T-cell (primary cell): ENCODE measurements at places on chromosomes 2 and 18. TPM values are rescaled to one million over a fixed set of nuclear protein-coding genes. Genes with fewer than 3 reads are reported as not detected.

Gene VWC2L
- total RNA-seq, result not detected

Gene ATOH8
- 0.20 TPM for total RNA-seq

Gene SLC11A1
- 0.79 TPM for total RNA-seq

Gene TNS1
- total RNA-seq, result 1.3 TPM

Gene FSHR
- total RNA-seq, result not detected

Gene STPG4
- not detected for total RNA-seq

Gene NTSR2
- not detected for total RNA-seq

Gene REG1B
- 6.5 TPM for total RNA-seq

DNA sequence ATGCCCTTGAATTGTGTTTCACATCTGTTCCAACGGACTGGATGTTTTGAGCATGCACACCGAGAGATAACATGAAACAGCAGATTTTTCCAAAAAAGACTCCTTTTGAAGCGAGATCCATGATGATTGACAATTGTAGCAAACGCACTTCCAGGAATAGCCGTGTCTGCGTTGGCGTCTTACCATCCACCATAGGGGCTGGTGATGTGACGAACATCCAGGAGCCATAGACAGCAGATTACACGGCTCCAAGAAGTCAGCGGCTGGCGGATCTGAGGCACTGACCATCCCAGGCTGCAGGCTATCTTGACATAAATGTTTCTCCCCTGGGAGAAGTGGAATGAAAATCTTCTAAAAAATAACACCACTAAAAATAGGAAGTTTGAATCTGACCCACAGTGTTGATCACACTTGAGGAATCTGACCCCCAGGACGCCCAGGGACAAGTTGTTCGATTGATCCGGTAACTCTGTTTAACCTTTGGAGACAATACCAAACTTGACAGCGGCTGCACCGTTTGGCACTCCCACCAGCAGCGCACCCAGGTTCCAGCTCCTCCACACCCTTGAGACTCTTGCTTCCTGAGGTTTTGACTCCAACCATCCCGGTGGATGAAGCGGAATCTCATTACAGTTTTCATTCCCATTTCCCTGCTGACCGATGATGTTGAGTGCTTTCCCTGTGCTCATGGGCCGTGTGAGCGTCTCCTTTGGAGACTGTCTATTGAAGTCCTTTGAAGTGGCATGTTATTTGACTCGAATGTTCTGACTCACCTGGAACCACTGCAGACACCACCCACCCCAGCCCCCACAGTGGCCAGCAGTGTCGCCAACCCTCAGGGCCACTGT, 140.0 kb upstream of the GPC1 start:
- H3K27me3 ChIP-seq, result peaks cover 27% of the 10 kb centered on the region
- no peak overlapping the region for H3K27ac ChIP-seq
- DNase-seq, result no peak
- no peaks in the 10 kb centered on the region for H3K36me3 ChIP-seq

- no peak overlapping the region for H3K27ac ChIP-seq
- no peak for DNase-seq
- H3K4me3 ChIP-seq, result no peak overlapping the region
- no peaks in the 10 kb centered on the region for H3K36me3 ChIP-seq
These were observed 31.2 kb upstream of the GPR17 start for GRCh38 chr2:127614731-127615130.

DNA sequence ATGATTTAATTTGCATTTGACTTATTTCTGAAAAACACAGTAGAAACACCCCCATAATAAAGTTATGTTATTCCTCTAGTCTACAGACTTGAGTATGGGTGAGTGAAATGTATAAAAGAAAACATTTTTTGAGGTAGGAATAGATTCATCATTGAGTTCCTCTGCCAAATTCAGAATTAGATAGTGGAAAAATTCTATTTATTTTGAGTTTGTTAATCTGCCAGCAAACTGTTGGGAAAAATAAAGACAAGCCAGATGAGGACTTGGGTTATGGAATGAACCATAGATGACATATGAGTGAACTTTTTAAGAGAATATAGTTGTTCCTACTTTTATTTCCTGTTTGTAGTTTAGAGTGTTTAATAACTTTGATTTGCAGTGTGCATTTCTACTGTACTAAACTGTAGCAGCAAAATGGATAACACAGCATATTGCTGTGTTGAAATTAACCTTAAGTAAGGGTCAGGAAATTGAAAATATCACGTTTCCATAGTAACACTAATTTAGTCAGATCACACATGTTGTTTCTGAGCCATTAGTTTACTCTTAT, 35.6 kb upstream of the PNPT1 start:
- no peak overlapping the region for H3K4me3 ChIP-seq
- H3K4me1 ChIP-seq, result no peaks in the 10 kb centered on the region
- DNase-seq, result no peak
- no peaks in the 10 kb centered on the region for H3K36me3 ChIP-seq
- no peak overlapping the region for H3K27ac ChIP-seq
- H3K27me3 ChIP-seq, result peaks cover 7% of the 10 kb centered on the region

GRCh38 chr2:42054714-42055430, 7.1 kb downstream of the PKDCC start:
- no peaks in the 10 kb centered on the region for H3K4me1 ChIP-seq
- no peak overlapping the region for H3K4me3 ChIP-seq
- no peaks in the 10 kb centered on the region for H3K36me3 ChIP-seq
- DNase-seq, result no peak
- H3K27me3 ChIP-seq, result no peaks in the 10 kb centered on the region

DNA sequence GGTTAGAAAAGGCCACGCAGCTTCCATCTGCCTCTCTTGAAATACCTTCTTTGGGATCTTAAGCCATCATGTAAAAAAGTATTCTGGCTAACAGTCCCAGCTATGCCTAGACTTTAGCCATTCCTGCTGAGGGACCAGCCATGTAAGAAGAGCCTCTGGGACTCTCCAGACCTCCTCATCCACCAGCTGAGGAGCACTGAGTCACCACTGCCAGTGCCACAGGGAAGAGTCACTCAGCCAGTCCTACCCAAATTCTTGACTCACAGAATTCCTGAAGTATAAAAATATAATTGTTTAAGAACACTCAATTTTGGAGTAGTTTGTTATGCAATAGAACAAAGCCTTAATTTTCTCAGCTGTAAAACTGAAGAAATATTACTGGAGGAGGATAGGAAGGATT, 436.7 kb downstream of the ZEB2 start:
- no peaks in the 10 kb centered on the region for H3K36me3 ChIP-seq
- no peaks in the 10 kb centered on the region for H3K27me3 ChIP-seq
- no peak for DNase-seq
- H3K4me1 ChIP-seq, result no peaks in the 10 kb centered on the region

DNA sequence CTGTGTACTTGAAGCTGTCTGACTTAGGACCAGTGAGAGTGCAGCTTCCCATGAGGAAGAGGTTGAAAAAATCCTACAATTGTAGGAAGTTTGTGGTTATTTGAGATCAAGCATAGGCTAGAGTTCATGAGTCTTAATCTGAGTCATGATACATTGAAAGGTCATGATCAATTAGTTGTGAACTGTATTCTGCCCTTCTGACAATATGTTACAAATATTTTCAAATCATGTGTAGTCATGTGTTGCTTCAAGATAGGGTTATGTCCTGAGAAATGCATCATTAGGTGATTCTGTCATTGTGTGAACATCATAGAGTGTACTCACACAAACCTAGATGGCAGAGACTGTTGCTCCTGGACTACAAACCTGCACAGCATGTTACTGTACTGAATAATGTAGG, 68.4 kb upstream of the MFF start:
- no peaks in the 10 kb centered on the region for H3K4me1 ChIP-seq
- H3K4me3 ChIP-seq, result no peak overlapping the region
- no peak overlapping the region for H3K27ac ChIP-seq
- peaks cover 4% of the 10 kb centered on the region for H3K27me3 ChIP-seq
- no peak for DNase-seq

GRCh38 chr2:25939257-25939668, 43.0 kb downstream of the KIF3C start:
- no peak for DNase-seq
- H3K27ac ChIP-seq, result no peak overlapping the region
- no peaks in the 10 kb centered on the region for H3K27me3 ChIP-seq
- H3K4me3 ChIP-seq, result no peak overlapping the region

DNA sequence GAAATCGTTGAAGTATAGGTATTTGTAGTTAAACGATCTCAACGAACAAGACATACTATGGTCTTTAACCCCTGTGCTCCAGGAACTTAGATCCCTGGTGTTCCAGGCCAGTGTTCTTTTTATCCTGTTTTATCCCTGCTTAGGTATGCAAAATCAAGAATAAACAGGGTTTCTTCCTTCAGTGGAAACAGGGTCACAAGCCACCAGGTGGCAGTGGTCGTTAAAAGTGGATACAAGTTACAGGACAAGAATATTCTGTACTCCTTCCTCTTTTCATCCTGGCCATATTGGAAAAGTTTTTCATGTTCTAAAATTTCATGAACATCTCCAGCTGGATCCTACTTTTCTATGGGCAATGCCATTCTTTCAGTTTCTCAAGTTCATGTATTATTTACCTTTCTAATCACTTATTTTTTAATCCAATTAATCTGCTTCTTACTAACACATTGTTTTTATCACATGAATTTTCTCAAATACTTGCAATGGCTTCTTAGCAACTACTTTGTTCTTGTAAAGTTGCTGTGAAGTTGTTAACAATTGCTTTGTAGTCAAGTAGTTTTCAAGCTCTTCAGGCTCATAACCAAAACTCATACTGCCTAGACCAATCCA, 16.4 kb upstream of the HNMT start:
- no peak overlapping the region for H3K4me3 ChIP-seq
- H3K4me1 ChIP-seq, result no peaks in the 10 kb centered on the region
- H3K27ac ChIP-seq, result no peak overlapping the region
- H3K36me3 ChIP-seq, result no peaks in the 10 kb centered on the region

DNA sequence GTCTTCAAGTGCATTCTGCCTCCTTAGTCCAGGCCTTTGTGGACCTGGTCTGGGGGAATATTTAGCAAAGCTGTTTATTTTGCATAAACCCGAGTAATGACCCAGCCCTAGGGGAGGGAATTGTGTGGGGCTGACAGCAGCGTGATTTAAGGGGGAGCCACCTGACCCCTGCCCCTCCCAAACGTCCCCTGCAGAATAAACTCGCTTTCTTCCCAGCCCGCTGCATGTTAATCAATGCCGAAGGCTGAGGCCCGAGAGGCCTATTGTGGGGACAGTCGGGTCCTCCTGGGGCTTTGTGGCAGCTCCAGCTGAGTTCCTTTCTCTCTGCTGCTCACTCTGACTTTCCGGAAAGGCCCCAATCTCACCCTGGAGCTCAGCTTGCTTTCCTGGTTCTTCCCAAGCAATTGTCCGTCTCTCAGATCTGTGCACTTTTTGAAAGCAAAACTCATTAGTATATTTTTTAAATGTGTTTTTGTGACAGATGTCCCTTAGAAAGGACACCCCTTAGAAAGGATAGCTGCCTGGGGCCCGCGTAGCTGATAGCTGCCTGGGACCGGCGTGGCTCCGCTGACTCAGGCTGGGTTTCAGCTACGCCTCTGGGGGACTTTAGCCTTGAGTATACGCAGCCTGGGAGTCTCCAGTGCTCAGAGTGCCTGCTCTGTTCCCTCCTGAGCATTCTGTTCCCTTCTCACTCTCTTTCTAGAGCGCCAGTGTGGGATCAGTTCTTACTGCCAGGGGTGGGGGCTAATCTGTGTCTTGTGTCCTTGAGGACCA, 158.3 kb downstream of the GLI2 start:
- H3K36me3 ChIP-seq, result no peaks in the 10 kb centered on the region
- DNase-seq, result no peak
- no peaks in the 10 kb centered on the region for H3K27me3 ChIP-seq
- no peak overlapping the region for H3K4me3 ChIP-seq

- H3K27ac ChIP-seq, result no peak overlapping the region
- H3K4me1 ChIP-seq, result no peaks in the 10 kb centered on the region
- H3K4me3 ChIP-seq, result no peak overlapping the region
- DNase-seq, result no peak
- no peaks in the 10 kb centered on the region for H3K27me3 ChIP-seq
These were observed 108.3 kb downstream of the PIEZO2 start for GRCh38 chr18:11040823-11041656.

DNA sequence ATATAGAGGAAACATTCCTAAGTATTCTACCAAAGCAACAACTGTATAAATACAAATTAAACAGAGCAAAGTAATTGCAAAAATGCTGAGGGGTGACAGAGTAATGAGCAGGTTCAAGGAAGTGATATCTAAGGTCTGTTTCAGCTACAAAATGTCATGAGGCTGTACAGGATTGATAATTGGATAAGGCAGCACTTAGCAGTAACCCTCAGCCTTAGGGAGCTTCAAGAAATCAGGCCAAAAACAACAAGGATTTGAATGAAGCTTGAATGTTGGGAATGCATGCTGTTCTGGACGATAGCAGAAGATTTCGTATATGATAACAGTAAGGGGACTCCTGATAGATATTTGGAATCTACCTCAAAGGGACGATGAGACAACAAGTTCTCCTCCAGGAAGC, 142.0 kb upstream of the MMADHC start:
- DNase-seq, result no peak
- H3K27me3 ChIP-seq, result no peaks in the 10 kb centered on the region
- no peak overlapping the region for H3K4me3 ChIP-seq
- no peak overlapping the region for H3K27ac ChIP-seq
- no peaks in the 10 kb centered on the region for H3K36me3 ChIP-seq

DNA sequence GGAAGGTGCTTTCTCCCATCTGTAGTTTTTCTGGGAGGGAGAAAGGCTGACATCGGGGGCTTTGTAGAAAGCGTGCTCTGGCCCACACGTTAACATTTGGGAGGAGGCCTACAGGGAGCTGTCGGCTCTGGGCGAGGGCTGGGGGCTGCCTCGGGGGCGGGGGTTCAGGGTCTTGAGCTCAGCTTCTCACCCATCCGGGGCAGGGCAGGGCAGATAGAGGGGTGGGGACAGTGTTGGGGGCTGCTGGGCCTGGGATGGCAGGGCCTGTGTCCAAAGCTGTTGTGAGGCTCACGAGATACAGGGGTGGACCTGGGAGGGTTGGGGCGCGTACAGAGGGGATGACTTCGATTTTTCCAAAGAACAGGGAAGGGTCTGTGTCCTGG, 27.0 kb downstream of the NFATC1 start:
- no peak overlapping the region for H3K4me3 ChIP-seq
- no peak overlapping the region for H3K27ac ChIP-seq
- no peak for DNase-seq
- no peaks in the 10 kb centered on the region for H3K27me3 ChIP-seq
